ENCODE measurements at places on chromosomes 4 and X.

DNA sequence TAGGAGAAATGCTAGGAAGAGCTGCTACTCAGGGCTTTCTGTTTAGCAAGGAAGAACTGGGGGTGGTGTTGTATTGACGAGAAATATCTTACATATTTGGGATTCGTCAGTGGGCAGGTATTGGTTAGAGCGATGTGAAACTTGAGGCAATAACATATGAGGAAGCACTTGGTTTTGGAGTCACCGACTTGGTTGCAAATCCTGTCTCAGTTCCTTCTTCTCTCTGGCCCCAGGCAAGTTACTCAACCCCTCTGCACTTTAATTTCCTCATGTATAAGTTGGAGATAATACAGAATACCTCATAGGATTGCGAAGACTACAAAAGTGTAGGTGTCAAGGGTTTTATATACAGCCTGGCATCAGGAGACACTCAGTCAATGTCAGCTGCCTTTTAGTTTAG is 34.1 kb downstream of the GPAT3 start:
- DNase-seq, result no peak

DNA sequence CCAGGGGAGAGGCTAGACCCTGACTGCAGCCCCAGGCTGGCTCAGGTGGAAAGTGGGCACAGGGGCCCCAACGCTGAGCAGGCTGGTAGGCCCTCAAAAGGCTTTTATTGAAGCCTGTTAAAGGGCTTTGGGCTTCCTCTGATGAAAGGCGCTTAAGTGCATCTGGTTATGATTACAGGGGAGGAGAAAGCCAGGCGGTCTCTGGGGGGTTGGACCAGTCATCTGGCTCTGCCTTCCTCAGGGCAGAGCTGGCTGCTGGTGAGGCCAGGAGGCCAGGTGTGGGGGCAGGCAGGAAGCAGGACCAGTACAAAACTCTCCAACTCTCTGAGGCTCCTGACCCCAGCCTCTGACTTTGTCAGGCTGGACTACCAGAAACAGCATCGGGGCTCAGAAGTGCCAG is 68.8 kb upstream of the BCOR start:
- DNase-seq, result no peak

- no peak for DNase-seq
Observed at GRCh38 chr4:137193564-137193963, 338.7 kb downstream of the PCDH18 start.

- no peak for DNase-seq
Observed at GRCh38 chrX:133776072-133776471, 209.3 kb downstream of the GPC3 start.

DNA sequence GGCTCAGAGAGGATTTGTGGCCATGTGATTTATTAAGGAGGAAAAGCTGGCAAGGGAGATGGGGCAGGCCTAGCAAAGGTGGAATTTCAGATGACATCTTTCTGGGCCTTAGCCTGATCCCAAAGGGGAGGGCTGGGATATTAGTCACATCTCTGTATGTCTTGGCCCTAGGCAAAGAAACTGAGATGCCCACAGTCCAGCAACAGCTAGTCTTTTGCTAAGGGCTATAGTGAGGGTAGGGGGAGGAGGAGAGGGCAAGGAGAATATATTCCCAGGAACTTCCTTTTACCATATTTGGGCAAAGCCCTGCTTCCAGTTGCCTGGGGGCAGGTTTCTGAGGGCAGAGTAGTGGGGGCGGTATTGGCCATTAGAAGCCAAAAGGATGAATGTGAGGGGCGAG is 209.8 kb upstream of the NR3C2 start:
- DNase-seq, result no peak

- DNase-seq, result no peak
Observed at GRCh38 chr4:102392033-102392744, 46.9 kb upstream of the SLC39A8 start.

DNA sequence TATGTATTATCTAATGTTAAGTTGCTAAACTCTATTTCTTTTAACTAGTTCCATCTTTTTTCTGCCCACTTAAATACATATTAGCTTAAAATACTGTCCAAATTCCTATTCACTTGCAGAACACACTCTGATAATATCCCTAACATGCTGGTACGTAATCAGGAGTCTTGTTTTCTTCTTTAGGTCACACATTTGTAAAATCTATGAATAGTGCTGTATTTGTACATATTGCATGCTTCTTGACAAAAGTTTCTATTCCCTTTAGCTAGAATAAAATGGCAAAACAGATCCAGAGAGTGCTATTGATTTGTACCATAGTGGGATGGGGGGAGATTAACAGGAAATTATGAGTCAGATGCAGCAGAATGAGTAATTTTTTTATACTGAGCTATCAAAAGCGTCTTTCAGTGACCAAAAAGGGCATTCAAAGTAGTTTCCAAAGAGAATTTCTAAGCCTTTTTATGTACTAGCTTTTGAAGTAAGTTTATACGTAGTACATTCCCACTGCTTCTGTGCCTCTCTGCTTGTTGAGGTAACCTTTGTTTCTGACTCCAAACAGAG is 126.5 kb downstream of the PTPN13 start:
- no peak for DNase-seq

- DNase-seq, result no peak
Observed at GRCh38 chr4:16772366-16772850, 126.0 kb downstream of the LDB2 start.

DNA sequence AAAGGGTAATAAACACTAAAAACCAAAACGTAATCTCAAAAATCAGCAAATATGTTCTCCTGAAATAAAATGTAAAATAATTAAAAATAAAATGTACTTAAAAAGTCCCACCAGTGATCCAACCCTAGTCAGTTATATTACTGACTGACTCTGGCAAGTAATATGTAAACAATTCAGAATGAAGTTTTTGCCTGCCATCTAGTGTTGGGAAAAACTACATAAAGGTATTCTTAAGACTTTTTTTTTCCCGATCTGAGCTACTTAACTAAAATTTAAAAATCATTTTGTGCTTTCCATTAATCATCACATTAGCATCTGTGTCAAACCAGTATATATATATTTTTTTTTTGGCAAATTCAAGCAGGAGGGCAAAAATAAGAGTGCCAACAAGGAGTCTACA is 24.0 kb downstream of the RCHY1 start:
- DNase-seq, result no peak

DNA sequence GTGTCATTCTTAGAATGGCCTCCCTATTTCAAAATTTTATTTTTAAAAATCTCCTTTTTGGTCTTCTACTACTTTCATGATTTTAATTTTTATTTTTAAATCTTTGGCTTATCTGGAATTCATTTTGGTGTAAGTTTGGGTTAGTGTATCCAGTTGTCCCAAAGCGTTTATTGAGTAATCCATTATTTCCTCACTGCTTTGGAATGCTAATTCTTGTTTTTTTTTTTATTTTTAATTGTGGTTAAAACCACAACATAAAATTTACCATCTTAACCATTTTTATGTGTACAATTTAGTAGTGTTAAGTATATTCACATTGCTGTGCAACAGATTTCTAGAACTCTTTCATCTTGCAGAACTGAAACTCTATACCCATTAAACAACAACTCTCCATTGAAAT is 8.7 kb downstream of the CITED1 start:
- DNase-seq, result no peak

GRCh38 chr4:146359771-146360170 is 145.4 kb downstream of the REELD1 start:
- DNase-seq, result no peak

DNA sequence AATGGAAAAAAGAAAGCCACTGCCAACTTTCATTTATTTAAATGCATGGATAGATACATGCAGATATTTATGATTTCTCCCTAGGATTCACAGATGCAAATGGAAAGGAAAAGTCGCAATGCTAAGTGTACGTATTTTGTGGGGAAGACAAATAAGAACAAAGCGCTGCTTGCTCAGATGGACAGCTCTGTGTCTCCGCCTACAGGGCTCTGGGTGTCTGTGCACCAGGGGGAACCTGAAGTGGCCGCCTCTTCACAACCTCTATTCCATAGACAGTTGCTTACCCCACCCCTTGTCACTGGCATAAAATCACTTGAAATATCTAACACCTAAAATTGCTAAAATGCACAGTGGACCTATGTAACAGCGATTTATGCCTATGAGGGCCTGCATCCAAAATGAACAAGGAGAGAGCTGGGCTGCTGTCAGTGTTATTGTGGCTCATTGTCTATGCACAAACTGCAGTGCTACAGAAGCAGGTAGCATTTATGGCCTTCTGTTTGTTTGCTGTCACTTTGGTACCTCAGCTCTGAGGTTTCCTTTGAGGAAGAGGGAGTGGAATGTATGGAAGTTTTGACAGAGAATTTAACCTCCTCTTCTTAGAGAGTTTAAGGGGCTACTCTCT is 58.6 kb upstream of the PAGE1 start:
- DNase-seq, result no peak

- no peak for DNase-seq
Observed at GRCh38 chr4:27716693-27717430, 856.2 kb downstream of the STIM2 start.

DNA sequence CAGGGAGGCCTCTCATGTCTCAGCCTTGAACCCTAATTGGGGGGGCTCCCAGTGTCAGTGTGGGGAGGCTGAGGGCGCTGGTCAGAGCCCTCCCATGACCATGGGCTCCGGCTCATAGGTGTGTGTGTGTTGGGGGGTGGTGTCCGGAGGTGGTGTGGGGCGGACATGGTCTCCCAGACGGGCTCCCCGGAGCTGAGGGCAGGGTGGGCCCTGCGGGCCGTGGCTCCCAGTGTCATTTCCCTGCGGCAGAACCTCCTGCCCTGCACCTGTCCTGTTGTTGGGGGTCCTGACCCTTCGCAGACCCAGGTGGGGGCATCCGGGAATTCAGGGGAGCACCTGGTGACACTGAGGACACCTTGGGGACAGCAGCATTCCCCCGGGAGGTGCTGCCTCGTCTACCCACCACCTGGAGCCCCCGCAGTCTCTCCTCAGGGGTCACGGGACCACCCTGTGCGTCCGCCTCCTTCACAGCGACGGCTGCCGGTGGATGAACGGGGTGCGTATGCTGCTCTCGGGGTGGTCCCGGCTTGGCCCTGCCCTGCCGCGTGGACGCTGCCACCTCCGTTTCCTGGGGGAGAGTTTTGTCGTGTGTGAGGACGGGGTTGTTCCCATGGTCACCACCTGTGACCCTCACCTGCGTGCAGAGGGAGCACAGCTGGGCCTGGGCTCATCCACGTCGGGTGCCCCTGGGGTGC is 14.5 kb upstream of the GTPBP6 start:
- no peak for DNase-seq

DNA sequence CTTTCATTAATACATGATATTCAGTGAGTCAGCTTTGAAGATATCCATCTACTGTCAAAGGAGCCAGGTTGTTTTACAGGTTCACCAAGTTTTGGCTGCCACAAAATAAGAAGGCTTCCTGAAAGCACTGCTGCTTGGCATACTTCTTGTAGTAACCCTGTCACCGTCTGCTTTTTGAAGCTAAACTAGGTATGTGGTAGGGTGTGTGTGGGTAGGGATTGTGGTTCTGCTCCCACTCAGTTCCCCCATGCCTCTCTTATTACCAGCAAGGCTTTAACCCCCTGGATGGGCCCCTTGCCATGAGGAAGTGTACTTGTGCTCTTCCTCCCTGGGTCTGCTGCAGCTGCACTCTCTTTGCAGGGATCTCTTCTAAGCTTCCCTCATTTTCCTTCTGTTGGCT is 191.2 kb downstream of the BANK1 start:
- DNase-seq, result peak; percentile 14

GRCh38 chr4:186900232-186900900 is 176.7 kb upstream of the FAT1 start:
- DNase-seq, result peak; percentile 73

DNA sequence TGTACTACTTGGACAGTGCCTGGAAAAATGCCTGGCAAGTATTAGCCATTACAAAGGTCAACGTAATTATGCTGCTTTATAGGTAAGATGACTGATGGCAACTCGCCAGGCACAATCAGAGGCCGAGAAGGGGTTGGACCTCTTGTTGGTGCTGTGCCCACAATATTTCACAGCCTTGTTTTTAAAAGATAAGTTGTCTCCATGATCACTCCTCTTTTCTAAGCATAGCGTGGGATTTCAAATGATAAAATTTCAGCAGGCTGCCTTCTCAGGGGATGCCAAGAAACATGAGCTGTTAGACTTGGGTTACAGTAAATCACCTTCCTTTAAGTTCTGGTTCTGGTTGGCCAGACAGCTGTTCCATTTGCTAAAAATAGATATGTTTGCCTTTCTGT is 26.9 kb downstream of the HOPX start:
- DNase-seq, result no peak

DNA sequence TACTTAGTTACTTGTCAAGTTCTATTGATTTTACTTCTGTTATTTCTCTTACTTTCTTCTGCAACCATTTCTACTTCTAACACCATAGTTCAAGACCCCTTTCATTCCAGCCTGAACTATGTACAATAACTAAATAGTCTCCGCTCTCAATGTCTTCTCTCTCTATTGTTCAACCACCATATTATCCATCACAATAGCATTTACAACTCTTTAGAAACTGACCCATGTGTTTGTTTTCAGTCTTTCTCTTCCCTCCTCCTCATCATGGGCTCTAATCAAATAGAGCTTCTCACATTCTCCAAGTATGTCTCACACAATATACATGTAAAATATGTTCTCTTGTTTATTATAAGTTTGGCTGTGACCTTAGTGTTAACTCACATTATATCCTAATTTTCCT is 143.6 kb downstream of the ZAR1 start:
- DNase-seq, result no peak

- peak; percentile 0 for DNase-seq
Observed at GRCh38 chrX:94831364-94831763, 1157.4 kb downstream of the FAM133A start.

DNA sequence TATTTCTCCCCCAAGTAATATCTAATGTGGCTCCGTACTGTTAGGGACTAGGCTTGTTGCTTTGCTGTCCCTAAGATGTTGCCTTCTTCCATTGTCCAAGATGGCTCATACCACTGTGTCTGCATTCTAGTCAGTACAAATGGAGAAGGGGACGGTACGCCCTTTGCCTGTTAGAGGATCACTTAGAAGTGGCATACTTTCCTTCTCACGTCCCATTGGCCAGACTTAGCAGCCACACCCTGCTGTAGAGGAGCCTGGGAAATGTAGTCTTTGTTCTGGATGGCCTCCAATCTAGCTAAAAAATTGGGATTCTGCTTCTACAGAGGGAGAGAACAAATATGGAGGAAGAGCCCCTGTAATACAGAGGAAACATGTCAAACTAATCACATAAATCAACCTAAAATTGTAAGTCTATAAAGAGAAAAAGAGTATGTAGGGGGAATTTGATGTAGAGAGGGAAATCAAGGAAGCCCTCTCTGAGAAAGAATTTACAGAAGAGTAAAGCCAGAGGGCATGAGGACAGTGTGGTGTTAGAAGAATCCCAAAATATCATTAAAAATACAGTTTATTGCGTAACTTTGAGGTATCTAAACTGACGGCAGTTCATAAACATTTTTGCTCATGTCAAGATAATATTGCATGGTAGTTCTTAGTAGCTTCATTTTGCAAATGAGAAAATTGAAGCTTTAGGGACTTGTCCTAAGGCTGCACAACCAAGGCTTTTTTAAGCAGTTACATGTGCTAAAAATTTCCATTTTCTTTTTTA is 15.1 kb downstream of the PRIMPOL start:
- DNase-seq, result no peak

Measured in kidney glomerular epithelial cell (primary cell).